ENCODE measurements at places on chromosomes 3 and 15. TPM values are rescaled to one million over a fixed set of nuclear protein-coding genes. Genes with fewer than 3 reads are reported as not detected.

DNA sequence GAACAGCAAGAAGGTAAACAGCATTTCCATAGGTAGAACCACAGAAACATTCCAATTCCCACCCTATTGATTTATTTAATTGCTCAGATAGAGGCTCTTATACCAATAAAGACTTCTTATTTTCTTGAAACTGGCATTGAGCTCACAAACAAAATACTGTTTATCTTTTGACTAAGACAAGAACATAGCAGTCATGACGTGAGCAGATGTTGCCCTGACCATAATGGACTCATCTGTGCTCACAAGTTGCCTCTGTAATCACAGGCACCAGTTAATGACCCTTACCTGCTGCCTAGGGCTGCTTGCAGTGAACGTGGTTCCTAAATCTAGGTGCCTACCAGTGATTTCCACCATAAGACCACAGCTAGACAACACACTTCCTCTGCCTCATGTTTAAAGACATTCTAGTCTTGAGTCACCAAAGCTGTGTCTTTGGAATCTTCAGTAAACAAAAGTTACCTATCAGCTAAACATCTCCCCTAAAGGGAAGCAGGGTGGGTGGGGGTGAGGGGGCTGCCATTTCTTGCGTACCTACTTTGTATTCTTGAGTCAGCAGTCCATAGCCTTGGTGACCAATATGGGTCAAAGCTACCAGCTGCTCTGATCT, 2.1 kb downstream of the FYCO1 start:
- DNase-seq = peak; percentile 33

- no peak for DNase-seq
These were observed 451.3 kb upstream of the AGTR1 start for GRCh38 chr3:148246291-148246923.

DNA sequence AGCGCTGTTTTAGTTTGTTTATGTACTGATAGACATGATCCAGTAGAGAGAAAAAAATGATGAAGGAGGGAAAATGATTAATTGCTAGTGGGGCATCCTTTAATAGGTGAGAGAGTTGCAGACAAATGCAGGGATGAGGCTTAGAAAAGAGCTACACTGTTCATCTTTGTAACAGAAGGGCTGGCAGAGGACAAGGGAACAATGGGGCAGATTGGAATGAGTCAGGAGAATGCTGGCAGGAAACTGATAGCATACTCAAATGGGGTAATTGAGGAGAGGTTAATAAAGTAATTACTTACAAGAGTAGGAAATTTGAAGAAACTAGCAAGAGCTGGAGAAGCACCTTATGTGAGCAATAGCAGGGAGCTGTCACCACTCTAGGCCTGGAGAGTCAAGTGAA, 170.9 kb downstream of the OXSM start:
- no peak for DNase-seq

DNA sequence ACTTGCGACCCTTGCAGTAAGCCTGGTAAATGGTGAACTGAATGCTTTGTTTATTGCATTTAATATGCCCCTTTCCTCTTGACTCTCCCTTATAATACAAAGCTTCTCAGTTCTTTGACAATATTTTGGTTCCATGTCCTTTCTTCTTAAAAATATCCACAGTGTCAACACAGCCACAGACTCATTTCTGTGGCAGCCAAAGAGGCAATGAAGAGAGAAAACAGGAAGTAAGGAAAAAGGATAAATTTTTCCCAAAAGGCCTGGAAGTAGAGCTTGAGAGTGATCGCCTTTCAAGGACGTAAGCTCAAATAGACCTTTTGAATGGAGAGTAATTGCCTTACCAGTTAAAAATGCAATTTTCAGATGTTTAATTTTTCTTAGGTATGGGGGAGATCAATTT, 59.4 kb downstream of the PEX5L start:
- no peak for DNase-seq

DNA sequence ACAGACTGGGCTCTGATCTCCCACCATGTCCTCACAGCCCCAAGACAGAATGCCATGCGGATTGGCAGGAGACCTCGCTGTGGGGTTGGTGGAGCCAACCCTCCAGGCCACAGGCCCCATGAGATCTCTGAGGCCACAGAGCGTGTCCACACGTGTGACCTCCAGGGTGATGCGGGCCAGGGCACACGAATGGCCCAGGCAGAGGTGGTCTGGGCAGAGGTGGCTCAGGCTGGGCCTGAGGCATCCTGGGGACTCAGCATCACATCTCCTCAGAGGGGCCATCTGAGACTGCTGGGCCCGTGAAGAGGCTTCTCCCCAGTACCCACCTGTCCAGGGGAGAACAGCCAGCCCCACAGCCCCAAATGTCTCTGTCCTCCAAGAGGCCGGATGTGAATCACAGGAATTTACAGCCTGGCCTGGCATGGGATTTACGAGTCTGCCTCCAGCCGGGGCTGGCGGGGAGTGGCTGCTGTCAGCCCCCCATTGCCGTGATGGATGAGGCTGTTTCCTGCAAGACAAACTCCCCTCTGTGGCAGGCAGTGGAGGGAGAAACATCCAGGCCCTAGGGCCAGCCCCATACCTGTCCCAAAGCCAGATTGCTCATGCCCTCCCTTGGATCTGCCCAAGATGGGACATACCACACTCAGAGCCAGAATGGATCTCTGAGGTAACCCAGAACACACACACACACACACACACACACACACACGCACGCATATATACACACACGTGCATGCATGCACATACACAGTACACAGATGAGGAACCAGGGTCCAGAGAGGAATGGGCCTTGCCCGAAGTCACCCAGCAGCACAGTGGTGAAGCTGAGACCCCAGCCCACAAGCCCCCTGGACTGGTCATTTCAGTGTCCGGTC, 208.3 kb downstream of the TBC1D2B start:
- DNase-seq = no peak

DNA sequence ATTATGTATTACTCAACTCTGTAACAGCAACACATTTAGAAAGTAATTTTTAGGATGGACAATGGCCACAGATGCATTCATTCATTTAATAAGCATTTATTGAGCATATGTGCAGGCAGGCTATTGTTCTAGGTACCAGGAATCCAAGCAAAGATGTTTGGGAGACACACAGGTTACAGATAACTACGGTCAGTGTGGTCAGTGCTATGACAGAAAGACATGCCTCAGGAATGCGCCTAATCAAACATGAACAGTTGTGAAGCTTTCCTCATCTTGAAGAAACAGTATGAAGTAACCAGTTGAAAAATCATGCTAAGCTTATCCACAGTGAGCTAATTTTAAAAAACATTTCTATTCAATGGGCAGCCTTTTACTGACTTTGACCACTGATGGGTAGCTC, 155.4 kb upstream of the CCDC54 start:
- DNase-seq = no peak

Gene SNRPN
- polyA plus RNA-seq = 326 TPM

GRCh38 chr15:55800216-55800615, 57.3 kb upstream of the PRTG start:
- no peak for DNase-seq
